Urinary bladder (tissue), 4 donors: ENCODE measurements at places on chromosomes 2 and 18. TPM values are rescaled to one million over a fixed set of nuclear protein-coding genes. Genes with fewer than 3 reads are reported as not detected.
A peak's percentile ranks its signal among the peaks of the same experiment; 100 is the strongest.

The CAPN14 gene
- total RNA-seq: 0.42 TPM

The CIDEA gene
- total RNA-seq: 0.48 TPM

The EPHA4 gene
- total RNA-seq: 41.3 TPM

The SFTPB gene
- not detected for total RNA-seq

The REG3A gene
- total RNA-seq: not detected

The FRZB gene
- total RNA-seq: 3.7 TPM

The LNPK gene
- 93.1 TPM for total RNA-seq

The NBEAL1 gene
- total RNA-seq: 122 TPM

DNA sequence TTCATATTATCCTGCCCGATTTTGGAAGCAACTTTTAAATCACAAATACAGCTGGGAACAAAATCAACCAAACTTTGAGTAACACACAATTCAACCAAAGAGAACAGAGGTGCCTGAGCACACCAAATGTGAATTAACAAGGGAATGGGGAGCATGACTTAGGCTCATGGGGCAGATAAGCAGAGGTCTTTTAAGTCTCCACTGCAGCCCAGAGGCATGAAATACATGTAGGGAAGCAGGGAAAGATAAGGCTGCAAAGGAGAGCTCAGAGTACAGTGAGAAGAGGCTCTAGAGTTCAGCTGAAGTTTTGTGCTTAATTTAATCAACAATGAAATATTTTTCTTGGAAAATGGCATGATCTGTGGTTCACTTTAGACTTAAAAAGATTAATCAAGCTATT, 49.0 kb downstream of the CYTIP start:
- no peak for DNase-seq

DNA sequence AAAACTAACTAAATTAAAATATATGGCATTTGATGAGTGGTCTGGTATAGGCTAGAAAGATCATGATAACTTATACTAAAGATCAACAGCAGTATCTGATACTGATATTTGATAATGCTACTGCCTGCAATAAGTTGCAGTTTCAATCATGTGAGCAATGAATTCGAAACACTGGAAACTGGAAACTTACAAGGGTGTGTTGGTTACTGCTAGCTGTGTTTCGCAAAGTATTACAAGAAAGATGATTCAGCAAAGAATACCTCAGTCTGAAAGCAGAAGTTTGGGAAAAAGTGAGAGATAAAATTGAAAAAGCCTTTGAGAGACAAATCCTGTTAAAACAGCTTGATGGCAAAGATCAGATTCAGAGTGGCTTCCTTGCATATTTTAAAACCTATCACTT, 294.5 kb downstream of the CCDC178 start:
- no peak for DNase-seq

- no peak for DNase-seq
These were observed 420.1 kb upstream of the ACVR2A start for GRCh38 chr2:147424766-147425165.

DNA sequence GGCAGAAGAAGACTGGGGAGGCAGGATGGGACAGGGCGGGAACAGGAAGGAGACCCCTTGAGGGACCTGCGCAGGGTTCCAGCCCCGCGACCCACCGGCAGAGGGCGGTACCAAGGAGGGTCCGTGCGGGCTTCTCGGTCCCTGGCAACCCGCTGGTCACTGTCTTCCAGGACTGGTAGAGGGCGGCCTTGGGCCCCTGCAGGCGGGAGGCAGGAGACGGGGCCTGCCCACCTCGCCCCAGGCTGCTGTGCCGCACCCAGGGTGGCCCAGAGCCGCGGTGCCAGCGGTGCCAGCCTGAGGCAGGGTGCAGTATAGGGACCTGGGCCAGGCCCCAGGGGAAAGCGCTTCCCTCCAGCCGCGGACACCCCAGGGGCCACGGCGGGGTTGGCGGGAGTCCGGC, 34.5 kb downstream of the NEURL3 start:
- no peak for DNase-seq

DNA sequence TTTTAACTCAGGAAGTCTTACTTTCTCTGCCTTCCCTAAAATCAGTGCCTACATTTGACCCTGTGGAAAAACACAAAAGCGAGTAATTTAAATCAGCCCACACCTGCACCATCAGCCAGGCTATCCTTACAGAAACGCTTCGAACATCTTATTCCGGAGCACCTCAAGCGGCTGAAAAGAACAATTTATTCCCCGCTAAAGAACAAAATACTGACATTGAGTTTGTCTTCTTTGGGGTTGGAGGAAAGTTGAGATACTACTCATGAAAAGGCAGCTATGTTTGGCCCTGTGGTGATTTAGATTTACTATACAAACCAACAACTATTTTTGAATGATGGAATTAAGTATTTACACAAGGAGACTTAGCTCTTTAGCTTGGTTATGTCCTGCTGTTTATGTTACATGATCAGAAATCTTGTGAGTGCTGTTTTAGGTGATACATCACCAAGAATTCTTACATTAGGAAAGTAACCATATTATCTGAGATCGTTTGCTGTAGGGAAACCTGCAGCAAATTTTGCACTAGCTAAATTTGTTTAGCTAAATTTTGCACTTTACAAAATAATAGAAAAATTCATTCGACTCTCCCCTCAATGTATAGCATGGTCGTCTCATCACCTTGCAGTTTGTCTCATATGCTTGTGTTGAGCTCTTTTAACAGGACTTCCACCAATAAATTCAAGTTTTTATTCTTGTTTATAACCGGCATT, 158.8 kb upstream of the SIX2 start:
- DNase-seq: no peak

DNA sequence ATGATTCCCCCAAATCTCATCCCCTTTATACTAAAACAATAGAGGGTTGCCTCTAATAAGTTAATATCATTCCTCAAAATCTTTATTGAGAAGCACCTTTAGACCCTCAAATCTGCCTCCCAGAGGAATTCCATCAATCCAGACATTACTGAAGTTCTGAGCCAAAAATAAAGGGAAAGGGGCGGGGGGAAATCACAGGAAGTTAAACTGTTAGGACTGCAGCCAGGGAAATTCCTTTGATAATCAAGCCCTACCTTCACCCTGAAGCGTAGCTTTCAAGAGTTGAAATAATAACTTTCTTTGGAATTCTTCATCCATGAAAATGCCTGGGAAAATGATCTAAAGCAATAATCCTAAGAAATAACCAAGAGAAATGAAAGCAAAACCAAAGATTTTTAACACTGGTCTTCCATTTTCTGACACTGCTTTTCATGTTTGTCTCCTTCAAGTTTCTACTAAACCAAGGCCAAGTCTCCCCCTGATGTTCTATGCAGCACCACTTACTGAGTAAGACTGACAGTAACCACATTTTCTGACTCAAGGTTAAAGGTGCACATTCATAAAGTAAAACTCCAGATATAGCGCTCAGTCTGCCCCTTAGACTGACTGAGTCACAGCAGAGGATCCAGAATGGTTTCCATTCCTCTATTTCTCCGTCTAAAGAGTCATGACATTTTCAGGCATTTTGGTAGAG, 78.2 kb downstream of the TCF4 start:
- DNase-seq: no peak

- DNase-seq: no peak
These were observed 23.7 kb upstream of the ROCK2 start for GRCh38 chr2:11368059-11368572.

- DNase-seq: no peak
These were observed 143.1 kb downstream of the KCTD1 start for GRCh38 chr18:26405190-26405801.

DNA sequence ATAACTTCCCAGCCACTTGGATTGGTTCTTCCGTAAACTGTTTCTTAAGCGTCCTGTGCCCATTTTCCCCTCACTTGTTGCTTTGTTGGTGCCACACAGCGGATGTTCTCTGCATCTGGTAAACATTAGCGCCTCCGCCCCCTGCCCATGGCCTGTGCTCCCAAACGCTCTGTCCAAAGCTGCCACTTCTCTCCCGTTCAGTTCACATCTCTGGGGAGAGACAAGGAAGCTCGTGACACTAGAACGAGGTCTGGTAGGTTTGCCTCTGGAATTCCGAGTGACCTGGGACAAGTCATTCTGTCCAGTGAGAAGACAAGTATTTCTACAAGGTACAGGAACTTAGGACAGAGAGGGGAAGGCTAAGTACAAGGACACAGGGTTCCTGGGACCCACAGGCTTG, 9.4 kb downstream of the COPS9 start:
- no peak for DNase-seq

GRCh38 chr2:218077464-218078216, 8.6 kb downstream of the RUFY4 start:
- DNase-seq: no peak

DNA sequence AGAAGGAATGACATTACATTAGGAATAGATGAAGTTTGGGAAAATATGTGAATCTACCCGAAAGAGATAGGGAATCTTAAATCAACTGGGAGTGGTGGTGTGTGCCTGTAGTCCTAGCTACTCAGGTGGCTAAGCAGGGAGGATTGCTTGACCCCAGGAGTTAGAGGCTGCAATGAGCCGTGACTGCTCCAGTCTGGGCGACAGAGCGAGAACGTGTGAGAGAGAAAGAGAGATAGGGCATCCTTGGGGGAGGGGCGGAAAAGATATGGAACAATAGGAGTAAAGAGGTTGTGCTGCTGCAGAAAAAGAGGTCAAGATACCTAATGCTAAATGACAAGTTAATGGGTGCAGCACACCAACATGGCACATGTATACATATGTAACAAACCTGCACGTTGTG, 47.1 kb upstream of the ADAM23 start:
- DNase-seq: no peak

DNA sequence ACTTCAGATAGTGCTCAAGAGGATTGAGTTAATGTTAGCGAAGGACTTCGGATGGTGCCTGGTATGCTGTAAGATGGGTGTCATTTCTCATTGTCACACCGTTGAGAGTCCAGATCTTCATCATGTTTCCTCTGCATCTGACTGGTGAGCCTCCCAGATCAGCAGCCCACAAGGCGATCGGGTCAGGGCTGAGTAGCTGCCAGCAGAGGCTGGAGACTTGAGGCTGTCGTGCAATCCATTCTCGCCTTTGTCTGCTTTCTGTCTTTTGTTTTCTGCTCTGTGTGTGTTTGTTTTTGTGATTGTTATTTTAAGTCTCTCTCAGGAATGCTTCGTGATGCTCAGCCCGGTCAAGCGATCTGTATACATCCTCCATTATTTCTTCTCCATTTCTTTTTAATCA, 95.8 kb downstream of the TGOLN2 start:
- DNase-seq: no peak

- no peak for DNase-seq
These were observed 351.7 kb downstream of the RAD51AP2 start for GRCh38 chr2:17166506-17166905.

GRCh38 chr2:105757433-105757832, 12.7 kb downstream of the NCK2 start:
- no peak for DNase-seq

DNA sequence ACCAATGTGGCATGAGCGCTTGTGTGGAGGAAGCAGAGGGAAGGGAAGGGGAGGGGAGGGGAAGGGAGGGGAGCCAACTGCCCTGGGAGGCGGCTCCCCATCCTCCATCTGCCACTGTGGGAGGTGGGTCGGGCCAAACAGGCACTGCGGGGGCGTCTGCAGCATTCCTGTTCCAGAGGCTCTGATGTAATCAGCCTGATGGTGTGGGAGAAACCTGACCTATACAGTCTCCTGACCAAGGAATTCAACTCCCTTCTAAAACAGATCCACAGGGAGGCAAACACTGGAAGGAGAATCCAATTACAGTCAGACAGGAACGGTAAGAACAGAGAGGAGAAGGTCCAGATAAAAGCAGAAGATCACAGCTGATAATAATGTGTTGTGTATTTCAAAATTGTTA, 88.8 kb downstream of the CD8B2 start:
- peak; percentile 17 for DNase-seq

GRCh38 chr2:40113997-40114396, 334.9 kb upstream of the THUMPD2 start:
- no peak for DNase-seq

- DNase-seq: no peak
These were observed 32.3 kb downstream of the EML6 start for GRCh38 chr2:54755641-54756326.

DNA sequence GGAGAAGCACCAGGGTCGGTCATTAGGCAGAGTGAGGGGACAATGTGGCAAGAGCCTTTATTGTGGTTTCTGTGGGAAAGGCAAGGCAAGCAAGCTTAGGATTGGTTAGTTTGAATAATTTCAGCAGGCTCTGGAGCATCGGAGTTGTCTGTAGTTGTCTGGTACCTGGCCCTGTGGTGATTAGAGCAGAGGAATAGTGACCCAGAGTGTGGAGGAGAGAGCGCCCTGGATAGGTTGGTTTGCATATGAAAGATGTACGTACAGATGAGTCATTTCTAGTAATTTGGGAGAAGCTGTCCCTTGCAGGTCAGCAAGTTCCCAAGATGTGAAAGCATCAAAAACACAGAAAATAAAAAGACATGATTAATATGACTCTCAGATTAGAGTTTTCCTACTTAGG, 383.1 kb upstream of the MEX3C start:
- DNase-seq: no peak
